CMK (cell line): ENCODE measurements at places on chromosomes 2 and 18.

DNA sequence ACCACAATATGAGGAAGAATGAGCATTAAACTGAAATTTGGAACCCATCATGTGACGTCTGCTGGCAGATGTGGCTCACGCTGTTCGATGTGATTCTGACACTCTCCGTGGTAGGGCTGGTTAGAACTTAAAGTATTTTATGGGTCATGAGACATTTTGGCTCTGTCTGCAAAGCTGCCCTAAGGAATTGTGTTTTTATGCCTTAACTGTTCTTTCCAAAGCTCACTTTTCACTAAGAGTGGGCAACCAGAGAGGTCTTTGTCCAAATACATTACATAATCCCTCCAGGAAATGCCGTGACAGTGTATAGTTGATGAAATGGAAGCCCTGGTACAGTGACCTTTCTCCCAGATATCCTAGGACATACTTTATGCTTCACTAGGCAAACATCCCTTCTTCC lies 119.1 kb downstream of the AQP4 start:
- DNase-seq, result no peak

GRCh38 chr18:12374401-12374800 lies 2.6 kb downstream of the AFG3L2 start:
- DNase-seq, result no peak

GRCh38 chr18:69282371-69282770 lies 118.3 kb upstream of the DOK6 start:
- no peak for DNase-seq

- no peak for DNase-seq
Measured at GRCh38 chr2:69241093-69241492, 145.9 kb downstream of the GFPT1 start.

- no peak for DNase-seq
Measured at GRCh38 chr2:190887089-190887488, 6.5 kb downstream of the GLS start.

DNA sequence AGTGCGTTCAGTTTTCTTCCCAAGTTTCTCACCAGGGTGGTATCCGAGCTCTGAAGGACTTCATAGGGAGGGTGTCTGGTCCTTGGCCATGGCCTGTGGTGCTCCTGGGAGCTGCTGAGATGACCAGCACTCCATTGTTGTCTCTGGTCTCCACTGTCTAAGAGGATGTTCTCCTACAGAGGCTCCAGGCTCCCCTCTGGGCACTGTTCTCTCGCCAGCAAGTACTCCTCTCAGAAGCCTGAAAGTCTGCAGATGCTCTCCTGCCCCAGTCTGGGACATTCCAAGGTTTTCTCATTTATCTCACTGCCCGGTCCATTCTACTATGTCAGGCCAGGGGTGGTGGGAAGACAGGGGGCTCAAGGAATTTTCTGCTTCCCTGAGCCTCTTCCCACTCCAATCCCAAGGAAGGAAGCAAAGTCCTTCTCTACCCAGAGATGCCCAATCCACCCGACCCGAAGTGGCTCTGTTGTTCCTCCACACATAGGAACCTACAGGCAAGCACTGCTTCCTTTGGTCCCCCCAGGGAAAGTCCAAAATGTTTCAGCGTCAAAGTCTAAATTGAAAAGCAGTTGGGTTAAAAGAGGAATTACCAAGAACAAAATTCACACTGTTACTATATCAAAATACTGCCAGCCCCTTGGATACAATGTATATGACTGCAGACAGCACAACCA lies 110.5 kb downstream of the GYPC start:
- DNase-seq, result no peak
